Left colon (tissue), 2 donors: ENCODE measurements at places on chromosomes 5 and 9. TPM values are rescaled to one million over a fixed set of nuclear protein-coding genes. Genes with fewer than 3 reads are reported as not detected.

- DNase-seq: no peak
Observed at GRCh38 chr9:89039664-89040063, 48.4 kb downstream of the S1PR3 start.

DNA sequence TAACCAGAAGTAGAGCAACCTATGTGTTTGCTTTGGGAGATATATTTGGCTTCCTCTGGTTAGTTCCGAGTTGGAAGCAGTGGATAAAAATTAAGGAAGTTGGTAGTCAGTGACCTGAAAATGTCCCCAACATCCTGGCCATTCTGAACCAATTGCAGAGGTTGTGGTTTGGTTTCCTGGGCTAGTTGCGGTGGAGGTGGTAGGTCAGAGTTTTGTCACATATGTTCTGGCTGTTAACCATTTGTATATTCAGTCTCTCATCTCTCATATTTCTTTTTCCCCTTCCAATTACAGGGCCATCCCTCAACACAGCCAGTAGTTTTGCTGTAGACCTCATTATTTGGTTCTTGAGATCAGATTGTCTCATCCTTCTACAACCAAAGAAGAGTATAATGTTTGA lies 1026.9 kb downstream of the PTPRD start:
- no peak for DNase-seq

GRCh38 chr5:138287246-138287645 lies 12.8 kb upstream of the GFRA3 start:
- no peak for DNase-seq

- DNase-seq: no peak
Observed at GRCh38 chr9:94287877-94288513, 28.9 kb downstream of the ZNF169 start.

- DNase-seq: peak; percentile 76
Observed at GRCh38 chr9:91036826-91037510, 235.3 kb downstream of the SYK start.

- no peak for DNase-seq
Observed at GRCh38 chr9:79254900-79255650, 316.7 kb upstream of the TLE4 start.

DNA sequence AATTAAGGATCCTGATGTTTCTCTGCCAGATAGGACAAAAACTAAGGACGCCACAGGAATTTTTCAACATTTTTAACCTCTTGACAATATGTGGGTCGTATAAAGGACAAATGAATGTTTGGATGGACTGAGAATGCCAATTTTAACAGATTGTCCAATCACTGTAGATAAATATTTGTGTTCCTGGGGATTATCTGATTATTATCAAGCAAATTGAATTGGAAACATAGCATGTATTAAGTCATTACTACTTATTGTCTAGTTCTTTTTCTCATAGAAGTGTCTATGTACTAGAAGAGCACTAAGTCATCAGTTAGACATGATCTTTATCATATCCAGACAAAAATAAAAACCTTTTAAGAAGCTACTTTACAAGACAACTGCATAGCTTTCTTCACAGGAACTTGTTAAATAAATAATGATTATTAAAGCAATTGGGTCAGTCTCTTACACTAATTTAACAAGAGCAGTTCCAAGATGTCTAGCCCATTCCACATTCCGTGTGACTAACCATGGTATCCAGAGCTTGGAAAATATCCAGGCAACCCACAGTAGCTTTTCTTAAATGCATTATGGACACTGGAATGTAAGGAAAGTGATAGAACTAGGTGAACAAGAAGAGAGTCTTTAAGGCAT lies 127.5 kb upstream of the CDKN2B start:
- DNase-seq: no peak

- DNase-seq: peak; percentile 28
Observed at GRCh38 chr5:35003018-35003957, 44.5 kb downstream of the AGXT2 start.

- DNase-seq: no peak
Observed at GRCh38 chr9:109319626-109320241, 1.1 kb downstream of the EPB41L4B start.

- DNase-seq: no peak
Observed at GRCh38 chr9:31500422-31500821, 884.0 kb upstream of the ACO1 start.

DNA sequence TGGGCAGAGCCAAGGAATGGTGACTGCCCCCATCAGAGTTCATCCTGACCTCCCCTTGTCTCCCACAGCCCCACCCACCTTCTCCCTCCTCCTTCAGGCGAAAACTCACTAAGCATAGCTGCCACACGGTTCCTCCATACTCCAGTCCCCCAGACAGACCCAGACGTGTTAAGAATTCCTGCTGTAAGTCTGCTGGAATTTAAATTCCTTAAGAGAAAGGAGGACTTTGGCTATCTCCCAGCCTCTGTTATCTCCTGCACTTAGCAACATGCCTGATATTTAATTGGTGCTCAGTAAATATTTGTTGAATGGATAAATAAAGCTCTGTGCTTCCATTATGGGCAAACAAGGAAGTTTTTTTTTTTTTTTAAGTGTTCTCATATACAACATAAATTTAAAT lies 213.7 kb downstream of the RFK start:
- no peak for DNase-seq

GRCh38 chr5:169051351-169051750 lies 249.6 kb downstream of the SLIT3 start:
- DNase-seq: no peak

DNA sequence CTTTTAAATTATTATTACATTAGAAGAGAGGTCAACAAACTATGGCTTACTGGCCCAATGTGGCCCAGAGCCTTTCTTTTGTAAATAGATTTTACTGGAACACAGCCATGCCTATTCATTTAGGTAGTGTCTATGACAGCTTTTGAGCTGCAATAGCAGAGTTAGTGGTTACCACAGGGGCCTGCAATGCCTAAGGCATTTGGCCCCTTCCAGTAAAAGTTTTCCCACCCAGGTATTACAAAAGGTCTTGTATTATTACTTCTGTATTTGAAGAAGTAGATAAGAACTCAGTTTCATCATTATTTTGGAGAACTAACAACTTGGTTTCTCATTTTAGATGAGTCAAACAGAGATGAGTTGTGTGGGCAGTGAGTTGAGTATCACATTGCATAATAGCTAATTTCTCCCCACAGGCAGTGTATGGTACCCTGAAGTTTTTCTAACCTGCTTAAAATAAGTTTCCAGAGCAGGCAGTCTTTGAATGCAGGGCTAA lies 9.5 kb downstream of the MTRR start:
- no peak for DNase-seq

- no peak for DNase-seq
Observed at GRCh38 chr5:173691931-173692330, 75.5 kb upstream of the BOD1 start.

- DNase-seq: no peak
Observed at GRCh38 chr9:84761137-84761808, 91.7 kb downstream of the NTRK2 start.

DNA sequence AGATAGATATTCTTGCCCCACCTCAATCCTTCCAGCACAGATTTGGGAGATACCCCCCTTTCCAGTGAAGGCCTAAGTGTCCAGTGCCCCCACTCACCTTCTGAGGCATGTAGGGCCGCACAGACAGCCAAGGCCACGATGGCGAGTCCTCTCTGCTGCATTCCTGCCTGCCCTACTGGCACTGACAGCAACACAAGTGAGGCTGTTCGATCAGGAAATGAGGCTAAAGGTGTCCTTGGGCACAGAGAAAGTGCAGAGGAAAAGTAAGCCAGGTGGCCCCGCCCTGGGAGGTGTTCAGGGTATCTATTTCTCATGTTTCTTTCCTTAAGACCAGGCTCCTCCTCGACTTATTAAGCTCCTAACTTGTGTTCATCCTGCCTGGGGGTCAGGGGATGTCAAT lies at the start of gene CCL28:
TSS of gene CCL28 (minus strand) at position 236 of the 400 bp plus-strand sequence. CDS start at position 161, 75 bp downstream.
- peak; percentile 83 for DNase-seq

DNA sequence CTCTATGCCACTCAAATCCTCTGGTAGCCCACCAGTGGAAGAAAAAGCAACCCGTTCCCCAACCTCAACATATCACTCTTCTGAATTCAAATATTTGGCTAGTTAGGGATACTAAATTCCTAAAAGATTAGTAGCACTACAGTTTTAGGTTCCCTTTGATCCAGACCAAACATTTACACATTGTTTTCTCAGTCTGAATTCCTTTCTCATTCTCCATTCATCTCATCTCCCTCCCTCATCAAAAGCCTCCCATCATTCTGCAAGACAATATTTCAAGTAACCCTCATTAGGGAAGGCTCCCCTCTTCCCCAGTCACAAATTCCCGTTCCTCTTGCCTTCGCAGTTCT lies 26.3 kb downstream of the ADAM19 start:
- no peak for DNase-seq

DNA sequence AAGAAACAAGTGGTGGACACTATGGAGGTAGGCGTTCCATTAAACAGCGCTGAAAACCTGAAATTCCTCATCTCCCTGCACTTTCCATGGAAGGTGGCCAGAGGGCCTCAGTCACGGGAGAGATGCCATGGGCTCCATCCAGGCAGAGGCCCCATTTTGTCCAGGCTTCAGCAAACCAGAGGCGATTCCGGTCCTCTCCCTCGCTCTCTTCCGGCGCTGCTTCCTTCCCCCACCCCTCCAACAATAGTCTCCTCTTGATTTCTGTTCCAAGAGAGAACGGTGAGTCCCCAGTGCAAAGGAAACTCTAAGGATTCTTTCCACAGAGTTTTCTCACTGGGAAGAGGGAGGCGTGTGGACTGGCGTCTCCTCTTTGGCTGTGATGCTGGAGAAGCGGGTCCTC lies 7.5 kb downstream of the ZNF366 start:
- no peak for DNase-seq

- DNase-seq: no peak
Observed at GRCh38 chr5:56492812-56493211, 259.7 kb upstream of the ANKRD55 start.

- DNase-seq: no peak
Observed at GRCh38 chr9:69583645-69584234, 88.4 kb downstream of the APBA1 start.

DNA sequence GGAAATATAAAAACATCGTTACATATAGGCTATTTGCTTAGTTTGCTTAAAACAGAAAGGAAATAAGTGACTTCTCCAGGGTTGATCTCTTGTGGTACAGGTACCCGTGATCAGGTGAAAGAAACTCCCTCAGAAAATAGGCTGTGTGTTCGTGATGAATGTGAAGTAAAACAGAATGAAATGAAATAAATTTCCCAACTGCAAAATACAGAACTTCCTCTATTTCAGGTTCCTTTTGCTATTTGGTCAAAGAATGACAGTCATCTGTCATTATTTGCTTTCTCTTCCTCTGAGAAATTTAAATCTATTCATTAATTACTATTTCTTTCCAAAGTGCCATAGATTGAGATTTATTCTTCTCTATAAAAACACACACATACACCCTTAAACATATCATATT lies 408.1 kb downstream of the FAM170A start:
- no peak for DNase-seq

- DNase-seq: no peak
Observed at GRCh38 chr9:90802386-90802985, 867 bp downstream of the SYK start.

DNA sequence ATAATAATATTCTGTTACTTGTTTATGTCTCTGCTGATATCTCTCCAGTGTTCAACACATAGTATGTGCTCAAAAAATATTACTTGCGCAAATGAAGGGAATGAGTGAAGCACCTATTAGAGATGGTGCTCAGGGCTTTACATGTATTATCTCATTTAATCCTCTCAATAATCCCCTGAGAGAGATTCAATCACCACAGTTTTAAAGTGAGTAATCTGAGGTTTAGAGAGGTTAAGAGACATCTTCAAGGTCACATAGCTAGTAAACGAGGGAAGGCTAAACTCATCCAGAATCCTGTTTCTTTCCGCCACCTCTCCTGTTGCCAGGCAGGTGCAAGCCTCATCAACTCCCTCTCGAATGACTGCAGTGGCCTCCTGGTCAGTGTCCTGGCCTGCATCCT lies 82.0 kb downstream of the UGCG start:
- DNase-seq: no peak

Gene SPATA31D4
- not detected for total RNA-seq

Gene HSPB3
- total RNA-seq: 0.81 TPM

Gene LPAR1
- 28.0 TPM for total RNA-seq

Gene TMEM252
- 0.89 TPM for total RNA-seq

Gene FRRS1L
- total RNA-seq: 0.52 TPM

Gene HTR4
- total RNA-seq: 12.2 TPM

Gene ACSL6
- total RNA-seq: 0.58 TPM

Gene SEMA5A
- 33.8 TPM for total RNA-seq
